ENCODE measurements at places on chromosomes 13 and 19.
A peak's percentile ranks its signal among the peaks of the same experiment; 100 is the strongest.

GRCh38 chr13:79522583-79522982 is 41.6 kb downstream of the NDFIP2 start:
- no peak for DNase-seq

DNA sequence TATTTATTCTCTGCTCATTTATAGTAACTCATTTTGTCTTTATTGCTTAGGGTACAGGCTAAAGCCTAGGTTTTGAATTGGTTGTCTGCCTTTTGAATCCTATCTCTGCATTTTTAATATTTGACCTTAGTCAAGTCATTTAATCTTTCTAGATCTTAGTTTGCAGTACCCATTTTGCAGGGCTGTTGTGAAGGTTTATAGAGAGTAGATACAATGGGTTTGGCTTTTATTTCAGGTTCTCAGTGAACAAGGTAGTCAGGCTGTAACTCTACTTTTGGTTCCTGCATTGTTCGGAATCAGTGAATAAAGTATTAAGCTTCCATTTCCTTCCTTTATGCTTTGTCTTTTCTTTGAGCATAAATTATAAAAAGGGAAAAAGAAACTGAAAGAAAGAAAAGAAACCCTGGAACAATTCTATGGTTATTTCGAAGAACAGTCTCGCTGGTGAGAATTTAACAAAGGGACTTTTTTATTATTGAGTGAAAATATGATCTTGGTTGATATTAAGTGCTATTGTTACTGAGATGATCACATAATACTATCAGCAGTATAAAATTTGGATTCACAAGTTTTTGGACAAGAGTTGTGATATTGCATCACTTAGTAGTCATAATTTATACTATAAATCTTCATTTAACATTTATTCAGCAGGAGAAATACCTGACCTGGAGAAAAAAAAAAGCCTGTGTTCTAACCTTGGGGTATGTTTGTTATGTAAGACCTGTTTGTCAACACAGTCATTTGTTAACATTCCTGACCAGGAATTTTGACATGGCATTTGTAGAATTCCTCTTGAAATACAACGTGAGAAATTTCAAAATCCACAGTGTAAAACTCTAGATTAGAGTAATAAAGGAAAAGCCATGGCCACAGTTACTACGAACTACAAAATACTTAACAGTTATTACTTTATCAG is 91.3 kb downstream of the ZMYM2 start:
- DNase-seq: no peak

- DNase-seq: peak; percentile 64
Measured at GRCh38 chr19:11736696-11737095, 2.0 kb downstream of the ZNF823 start.

DNA sequence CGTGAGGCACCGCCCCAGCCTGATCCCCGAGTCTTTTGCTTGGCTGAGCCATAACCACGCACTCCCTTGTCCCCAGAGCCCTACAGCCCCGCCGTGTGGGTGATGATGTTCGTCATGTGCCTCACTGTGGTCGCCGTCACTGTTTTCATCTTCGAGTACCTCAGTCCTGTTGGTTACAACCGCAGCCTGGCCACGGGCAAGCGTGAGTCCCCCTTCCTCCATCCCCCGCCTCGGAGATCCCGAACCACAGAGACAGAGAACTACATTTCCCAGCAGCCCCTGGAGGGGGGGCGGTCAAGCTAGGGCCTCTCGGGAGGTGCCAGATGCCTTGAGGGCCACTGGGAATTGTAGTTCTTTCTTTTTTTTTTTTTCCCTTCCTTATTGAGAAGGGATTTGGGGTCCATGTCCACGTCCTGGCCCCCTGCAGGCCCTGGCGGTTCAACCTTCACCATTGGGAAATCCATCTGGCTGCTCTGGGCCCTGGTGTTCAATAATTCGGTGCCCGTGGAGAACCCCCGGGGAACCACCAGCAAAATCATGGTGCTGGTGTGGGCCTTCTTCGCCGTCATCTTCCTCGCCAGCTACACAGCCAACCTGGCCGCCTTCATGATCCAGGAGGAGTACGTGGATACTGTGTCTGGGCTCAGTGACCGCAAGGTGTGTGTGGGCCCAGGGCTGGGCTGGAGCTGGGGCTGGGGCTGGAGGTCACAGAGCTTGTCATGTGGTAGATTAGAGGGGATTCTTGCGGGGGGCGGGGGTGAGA is 25.9 kb downstream of the GRIN2D start:
- no peak for DNase-seq

Measured in suprapubic skin (tissue), 4 donors.